Smooth muscle cell of the pulmonary artery (primary cell): ENCODE measurements at places on chromosomes 12 and 14. TPM values are rescaled to one million over a fixed set of nuclear protein-coding genes. Genes with fewer than 3 reads are reported as not detected.

DEPDC4 gene
- 0.46 and 1.1 TPM in 2 replicates for total RNA-seq

MYF5 gene
- total RNA-seq, result not detected in 2 replicates

HCAR1 gene
- total RNA-seq, result 0.17 and 0.85 TPM in 2 replicates

NUDT4 gene
- 49.7 and 58.4 TPM in 2 replicates for total RNA-seq

KRT83 gene
- total RNA-seq, result not detected in 2 replicates

CMKLR1 gene
- 2.9 and 5.4 TPM in 2 replicates for total RNA-seq

OR6C70 gene
- not detected in 2 replicates for total RNA-seq

DERA gene
- total RNA-seq, result 20.0 and 29.1 TPM in 2 replicates

A2ML1 gene
- 0.07 TPM in 1 of 2 replicates, not detected in the other for total RNA-seq

TRIM9 gene
- total RNA-seq, result 0.39 and 0.73 TPM in 2 replicates

BEGAIN gene
- 0.26 and 0.78 TPM in 2 replicates for total RNA-seq

BIN2 gene
- total RNA-seq, result not detected in 2 replicates

TSPAN19 gene
- total RNA-seq, result not detected in 2 replicates

YLPM1 gene
- 41.1 and 45.9 TPM in 2 replicates for total RNA-seq

AMN gene
- total RNA-seq, result 0.07 and 0.13 TPM in 2 replicates
